Sciatic nerve (tissue), 2 donors: ENCODE measurements at places on chromosomes 7 and 10. TPM values are rescaled to one million over a fixed set of nuclear protein-coding genes. Genes with fewer than 3 reads are reported as not detected.

DNA sequence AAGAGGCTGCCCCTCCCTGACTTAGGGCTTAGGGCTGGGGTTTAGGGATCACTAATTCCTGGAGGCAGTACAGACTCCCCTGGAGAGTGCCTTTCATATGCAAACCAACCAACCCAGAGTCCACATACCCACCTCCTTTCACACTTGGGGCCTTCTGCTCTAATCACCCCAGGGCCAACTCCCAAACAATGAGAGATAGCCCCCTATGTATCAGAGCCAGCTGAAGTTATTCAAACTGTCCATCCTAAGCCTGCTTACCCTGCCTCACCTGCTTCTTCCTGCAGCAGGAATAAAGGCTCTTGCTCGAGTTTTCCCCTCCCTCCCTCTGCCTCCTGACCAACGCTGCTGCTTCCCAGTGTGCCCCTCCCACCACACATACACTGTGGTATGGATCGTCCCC lies 51.8 kb upstream of the SLC35G1 start:
- DNase-seq, result no peak

DNA sequence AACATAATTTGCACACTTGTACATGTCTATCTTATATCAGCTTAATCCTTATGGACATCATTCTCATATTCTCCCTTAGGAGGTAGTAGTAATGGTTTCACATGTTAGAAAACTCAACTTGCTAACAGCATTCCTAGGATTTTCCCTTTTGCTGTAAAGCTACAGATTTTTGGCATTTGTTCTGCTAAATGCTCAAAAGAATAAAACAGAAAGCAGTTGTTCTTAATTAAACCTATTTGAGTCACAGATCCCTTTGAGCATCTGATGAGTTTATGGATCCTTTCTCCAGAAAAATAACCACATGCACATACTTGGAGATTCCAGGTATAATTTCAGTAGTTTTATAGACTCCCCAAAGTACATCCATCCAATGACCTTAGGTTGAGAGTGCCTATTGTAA lies 122.9 kb upstream of the BET1 start:
- no peak for DNase-seq

GRCh38 chr7:2224491-2224928 lies 8.2 kb downstream of the MAD1L1 start:
- DNase-seq, result no peak

GRCh38 chr10:79001082-79001885 lies 67.5 kb upstream of the ZMIZ1 start:
- DNase-seq, result no peak

- DNase-seq, result no peak
These were observed 1193.0 kb upstream of the CELF2 start for GRCh38 chr10:9824631-9825071.

Gene DGKB
- 3.6 TPM for total RNA-seq

GRCh38 chr7:31416381-31416870 lies 75.9 kb upstream of the NEUROD6 start:
- no peak for DNase-seq

DNA sequence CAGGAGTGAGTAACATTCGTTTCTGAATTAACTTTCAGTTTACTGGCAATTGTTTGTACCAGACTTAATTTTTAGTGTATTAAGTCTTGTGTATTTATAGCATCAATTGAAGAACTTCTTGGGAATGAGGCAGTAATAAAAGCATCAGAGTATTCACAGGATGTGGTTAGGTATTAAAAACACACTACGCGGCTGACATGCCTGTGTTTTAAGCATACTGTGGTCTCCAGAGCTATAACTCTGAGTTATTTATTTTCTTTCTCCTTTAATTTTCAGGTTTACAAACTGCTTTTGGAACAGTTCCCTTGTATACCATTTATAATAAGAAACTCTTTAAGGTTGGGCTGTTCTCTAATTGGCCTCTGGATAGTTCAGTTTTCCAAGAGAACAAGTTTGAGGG lies 626.1 kb upstream of the NRG3 start:
- DNase-seq, result no peak

DNA sequence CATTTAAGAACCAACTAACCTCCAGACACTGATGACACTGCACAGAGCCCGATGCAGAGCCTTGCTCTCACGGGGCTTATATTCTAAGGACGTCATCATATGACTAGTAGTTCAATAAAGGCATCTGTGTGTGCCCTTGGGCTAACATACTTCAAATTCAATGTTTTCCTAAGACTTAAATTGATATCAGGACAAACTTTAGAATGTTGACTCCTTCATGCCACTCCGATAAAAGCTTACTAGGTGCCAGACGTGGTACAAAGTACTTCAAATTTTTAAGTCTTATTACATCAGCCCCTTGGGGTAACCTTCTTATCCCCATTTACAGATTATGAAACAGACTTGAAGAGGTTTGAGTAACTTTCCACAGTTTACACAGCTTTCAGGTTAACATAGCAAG lies 191.1 kb upstream of the PLXNA4 start:
- no peak for DNase-seq

DNA sequence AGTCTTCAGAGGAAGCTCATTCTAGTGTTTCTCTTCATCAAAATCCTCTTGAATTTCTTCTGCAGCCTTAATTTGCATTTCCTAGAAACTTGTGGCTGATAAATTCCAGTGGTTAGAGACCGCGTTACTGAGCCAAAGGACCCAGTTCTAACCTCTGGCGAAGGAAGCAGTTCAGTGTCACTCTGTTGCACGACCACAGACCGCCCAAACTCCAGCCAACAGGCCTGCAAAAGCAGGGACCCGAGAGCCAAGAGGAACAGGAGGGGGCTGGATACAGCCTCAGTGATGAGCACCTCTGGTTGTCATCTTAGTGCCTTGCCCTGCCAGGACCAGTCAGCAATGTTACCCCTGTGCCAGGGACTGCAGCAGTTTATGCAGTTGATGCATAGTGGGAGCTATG lies 70.0 kb downstream of the AFAP1L2 start:
- no peak for DNase-seq

DNA sequence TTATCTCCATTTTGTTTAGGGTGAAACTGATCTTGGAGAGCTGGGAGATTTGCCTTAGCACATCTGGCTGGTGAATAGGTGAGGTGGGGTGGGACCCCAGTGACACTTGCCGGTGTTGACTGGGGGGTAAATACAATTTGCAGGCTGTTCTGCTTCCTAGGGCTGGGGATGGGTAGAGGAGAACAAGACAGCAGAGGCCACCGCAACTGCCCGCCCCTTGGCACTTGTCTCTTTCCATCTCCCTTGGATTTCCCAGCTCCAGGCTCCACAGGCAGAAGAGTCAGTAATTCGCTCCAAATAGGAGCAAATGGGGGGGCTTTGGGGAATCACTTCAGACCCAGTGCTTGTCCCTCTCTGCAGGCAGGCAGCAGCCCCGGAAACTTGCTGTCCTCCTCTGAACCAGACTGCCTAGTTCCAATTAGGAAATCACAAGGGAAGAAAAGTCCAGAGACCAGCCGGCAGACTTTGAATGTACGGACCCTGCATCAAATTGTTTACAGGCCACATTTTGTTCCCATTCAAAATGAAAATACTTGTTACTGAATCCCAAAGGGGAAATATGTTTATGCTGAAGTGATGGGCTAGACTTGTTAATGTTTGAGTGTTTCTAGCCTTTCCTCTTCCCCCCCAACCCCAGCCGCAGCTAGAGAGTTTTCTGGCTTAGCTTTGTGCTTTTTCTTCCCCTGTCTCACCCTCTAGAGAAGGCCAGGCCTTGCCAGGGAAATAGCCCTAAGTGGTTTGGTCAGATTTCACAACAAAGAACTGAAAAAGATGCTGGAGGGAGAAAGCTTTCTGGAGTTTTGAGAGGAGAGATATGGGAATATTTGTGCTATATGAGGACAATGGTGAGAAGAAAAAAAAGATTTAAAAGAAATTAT lies 10.0 kb upstream of the INPP5F start:
- DNase-seq, result no peak
